PC-3 (cell line): ENCODE measurements at places on chromosomes 13 and 19. TPM values are rescaled to one million over a fixed set of nuclear protein-coding genes. Genes with fewer than 3 reads are reported as not detected.
A peak's percentile ranks its signal among the peaks of the same experiment; 100 is the strongest.

DNA sequence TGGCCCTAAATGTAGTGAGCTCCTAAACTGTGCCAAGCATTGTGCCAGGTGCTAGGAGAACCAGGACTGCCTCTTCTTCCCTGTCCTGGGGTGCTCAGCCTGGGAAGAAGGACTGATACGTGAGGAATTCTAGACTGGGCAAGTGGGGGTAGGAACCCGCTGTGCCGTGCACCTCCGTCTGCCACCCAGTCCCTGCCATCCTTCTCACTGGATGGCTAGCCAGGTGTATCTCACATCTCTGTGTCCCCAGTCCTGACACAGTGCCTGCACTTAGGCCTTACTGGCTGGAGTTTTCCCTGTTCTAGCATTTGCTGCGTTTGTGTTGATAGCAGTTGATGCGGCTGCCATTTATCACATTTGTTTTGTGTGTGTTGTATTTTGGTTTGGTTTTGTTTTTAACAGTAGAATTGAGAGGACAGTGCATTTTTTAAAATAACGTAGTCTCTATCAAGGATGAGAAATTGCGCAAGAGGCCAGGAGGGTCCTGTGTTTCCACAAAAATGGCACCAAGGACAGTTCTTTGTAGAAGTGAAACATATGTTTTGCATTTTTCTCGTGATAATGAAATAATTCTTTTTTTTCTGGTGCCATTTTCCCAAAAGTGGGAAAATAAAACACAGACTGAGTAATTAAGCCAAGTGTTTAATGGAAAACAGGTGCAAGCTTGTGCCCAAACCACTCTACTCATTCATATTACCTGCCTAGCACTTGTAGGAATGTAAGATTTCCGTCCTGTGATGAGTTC, 4.7 kb upstream of the GPR183 start:
- H3K4me1 ChIP-seq = peaks cover 33% of the 10 kb centered on the region
- DNase-seq = no peak
- no peak overlapping the region for H3K4me3 ChIP-seq

DNA sequence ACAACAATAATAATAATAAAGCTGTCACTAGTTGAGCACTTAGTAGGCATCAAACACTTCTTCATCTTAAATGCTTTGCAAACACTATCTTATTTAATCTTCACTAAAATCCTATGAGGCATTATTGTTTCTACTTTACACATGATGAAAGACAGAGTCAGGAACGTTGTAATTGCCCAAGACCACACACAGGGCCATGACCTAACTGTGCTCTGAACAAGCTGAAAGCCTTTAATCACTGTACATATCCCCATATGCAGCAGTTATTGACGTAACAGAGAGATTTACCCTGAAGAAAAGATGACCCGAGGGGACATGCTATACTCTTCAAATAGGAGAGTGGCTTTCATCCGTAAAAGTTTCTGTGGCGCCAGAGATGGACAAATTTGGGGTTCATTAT, 53.0 kb downstream of the SACS start:
- no peak for DNase-seq
- no peak overlapping the region for H3K27ac ChIP-seq
- no peaks in the 10 kb centered on the region for H3K27me3 ChIP-seq

GRCh38 chr19:46289724-46290619, 6.9 kb upstream of the HIF3A start:
- no peaks in the 10 kb centered on the region for H3K36me3 ChIP-seq
- peak overlapping the region; percentile 53 for H3K27ac ChIP-seq
- H3K27me3 ChIP-seq = no peaks in the 10 kb centered on the region
- peaks cover 10% of the 10 kb centered on the region for H3K4me1 ChIP-seq
- no peak for DNase-seq

DNA sequence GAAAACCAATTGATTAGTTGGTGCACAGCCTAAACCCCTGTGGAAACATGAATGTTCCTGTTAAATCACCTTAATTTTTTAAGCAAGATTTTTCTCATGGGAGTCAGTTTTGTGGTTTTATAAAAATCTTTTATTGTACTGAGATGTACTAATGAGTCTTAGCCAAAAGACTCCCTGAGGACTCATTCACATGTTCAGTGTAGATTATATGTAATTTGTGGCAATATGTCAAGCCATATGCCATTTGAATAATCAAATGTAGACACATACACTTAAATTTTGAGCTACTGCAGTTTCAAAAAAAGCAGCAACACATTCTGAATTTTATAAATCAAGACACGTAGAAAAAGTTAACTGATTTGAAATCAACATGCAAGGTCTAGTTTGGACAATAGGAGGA, 395.2 kb downstream of the MYO16 start:
- no peak for DNase-seq
- H3K27ac ChIP-seq = no peak overlapping the region
- H3K4me1 ChIP-seq = no peaks in the 10 kb centered on the region

GRCh38 chr13:44117351-44117750, 237.6 kb downstream of the LACC1 start:
- no peak overlapping the region for H3K27ac ChIP-seq
- DNase-seq = no peak
- H3K4me3 ChIP-seq = no peak overlapping the region
- H3K4me1 ChIP-seq = no peaks in the 10 kb centered on the region

The CEACAM3 gene
- total RNA-seq = not detected in 2 replicates

The CLEC4M gene
- not detected in 2 replicates for total RNA-seq

The MBD3L2 gene
- not detected in 2 replicates for total RNA-seq
